ENCODE measurements at places on chromosomes 7 and 10.

GRCh38 chr7:37419496-37419895 lies 29.2 kb downstream of the ELMO1 start:
- DNase-seq = no peak

DNA sequence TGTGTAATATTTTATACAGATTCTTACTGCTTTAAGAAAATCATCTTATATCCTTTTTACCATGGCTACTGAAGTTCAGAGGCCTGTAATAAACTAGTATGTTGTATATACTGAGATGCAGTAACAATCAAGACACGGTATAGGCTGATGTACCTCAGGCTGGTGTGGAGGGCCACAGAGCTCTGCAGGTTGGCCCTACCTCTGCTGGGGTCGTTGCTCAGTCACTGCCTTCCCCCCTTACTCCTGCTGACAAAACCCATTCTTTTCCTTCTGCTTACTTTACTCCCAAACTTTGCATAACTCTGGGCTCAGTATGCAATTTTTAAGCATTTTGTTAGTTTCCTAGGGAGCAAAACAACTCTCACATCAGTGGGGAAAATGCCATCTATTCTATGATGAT lies 200.1 kb upstream of the FOXP2 start:
- DNase-seq = no peak

DNA sequence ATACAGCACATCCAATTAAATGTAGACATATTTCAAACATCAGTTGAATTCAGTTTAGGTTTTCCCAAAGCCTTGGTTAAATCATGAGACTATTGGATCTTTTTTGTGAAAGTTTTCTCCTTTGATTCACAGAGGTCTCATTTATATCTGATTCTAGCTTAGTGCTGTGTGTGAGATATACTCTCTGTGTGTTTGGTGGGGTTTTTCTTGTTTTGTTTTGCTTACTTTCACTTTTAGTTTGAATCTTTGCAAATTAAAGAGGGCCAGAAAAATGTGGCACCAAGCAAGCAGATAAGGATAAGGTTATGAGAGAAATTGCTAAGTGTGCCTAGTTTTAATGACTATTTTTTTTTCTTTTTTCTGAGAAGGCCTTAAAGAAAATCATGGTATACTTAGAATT lies 12.6 kb upstream of the OR6B1 start:
- DNase-seq = no peak

- DNase-seq = no peak
Measured at GRCh38 chr10:15015451-15015850, 28.3 kb upstream of the OLAH start.

DNA sequence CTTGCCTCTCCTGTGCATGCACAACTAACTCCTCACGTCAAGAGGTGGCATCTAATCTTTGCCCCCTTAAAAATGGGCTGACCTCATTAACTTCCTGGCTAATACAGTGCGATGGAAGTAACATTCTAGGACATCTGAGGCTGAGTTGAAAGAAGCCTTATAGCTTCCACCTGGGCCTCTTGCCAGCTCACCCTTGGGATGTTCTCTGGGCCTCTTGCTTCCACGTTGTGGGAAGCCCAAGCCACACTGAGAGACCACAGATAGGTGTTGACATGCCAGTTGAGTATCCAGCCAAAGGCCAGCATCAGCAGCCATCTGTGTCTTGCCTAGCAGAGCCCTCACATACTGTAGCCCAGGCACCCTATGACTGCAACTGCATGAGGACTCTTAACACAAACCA lies 60.8 kb upstream of the GDF10 start:
- DNase-seq = no peak

DNA sequence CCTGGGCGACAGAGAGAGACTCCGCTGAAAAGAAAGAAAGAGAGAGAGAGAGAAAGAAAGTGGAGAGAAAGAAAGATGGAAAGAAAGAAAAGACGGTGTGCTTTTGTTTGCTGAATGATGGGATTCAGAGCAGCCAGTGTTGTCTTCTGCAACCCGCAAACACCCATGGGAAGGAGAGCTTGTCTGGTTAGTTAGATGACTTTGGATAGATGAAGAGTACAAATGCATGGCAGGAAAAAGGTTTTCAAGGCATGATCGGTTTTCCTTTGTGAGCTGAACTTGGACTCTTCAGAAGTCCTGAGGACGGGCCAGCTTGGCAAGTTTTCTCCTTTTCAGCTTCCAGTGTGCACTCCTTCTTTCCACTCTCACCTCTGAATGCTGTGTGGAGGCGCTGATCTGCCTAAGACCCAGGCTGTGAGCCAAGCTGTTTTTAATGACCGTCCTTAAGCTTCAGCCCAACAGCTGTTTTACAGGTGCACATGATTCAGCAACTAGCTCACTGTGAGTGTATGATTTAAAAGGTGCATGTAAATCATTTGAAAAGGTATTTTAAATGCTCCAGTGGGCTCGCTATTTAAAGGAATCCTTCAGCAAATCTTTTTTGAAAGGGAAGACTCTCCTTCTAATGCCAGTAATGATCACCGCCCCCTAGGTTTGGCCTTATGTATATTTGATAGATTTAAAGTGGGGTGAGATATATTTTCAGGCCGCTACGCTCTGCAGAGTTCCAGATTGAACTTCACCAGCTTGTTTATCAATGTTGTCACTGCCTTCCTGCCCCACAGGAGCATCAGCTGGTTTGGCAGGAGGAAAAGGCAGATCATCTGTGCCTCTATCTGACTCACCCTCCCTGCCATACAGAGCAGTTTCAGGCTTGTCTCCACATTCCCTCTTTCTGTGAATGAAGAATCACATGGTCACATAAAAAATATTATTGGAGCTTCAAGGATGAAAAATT lies 115.0 kb downstream of the PLXDC2 start:
- DNase-seq = no peak

GRCh38 chr10:113359655-113360054 lies 193.2 kb upstream of the HABP2 start:
- no peak for DNase-seq

DNA sequence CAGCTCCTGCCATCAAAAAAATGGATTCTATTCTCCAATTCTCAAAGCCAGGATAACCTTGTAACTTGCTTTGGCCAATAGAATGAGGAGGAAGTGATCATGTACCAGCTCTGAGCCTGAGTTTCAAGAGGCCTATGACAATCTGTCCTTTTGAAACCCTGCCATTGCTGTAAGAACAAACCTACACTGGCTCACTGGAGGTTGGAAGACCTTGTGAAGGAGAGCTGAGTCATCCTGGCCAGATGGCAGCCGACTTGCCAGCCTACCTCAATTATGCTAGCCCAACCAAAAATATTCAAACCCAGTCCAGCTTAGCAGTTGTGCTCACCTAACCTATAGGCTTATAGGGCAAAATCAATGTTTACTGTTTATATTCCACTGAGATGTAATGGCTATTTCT lies 93.0 kb downstream of the HGF start:
- DNase-seq = no peak

DNA sequence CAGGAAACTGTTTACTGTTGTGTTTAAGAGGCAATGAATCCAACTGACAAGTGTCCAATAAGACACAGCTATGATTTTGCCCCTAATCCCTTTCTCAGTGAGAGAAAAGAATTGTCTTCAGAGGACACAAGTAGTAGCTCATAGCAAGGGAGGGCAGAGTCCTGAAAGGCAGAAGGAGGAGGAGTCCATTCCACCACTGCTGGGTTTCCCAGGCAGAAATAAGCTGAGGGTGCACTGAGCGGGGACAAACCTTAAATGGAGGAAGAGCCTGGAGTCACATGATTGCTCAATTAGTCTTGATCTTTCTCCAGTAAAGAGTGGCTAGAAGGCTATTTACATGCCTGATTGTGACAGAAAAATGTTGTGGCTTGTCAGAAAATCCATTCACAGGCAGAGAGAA lies 573.8 kb downstream of the POM121L12 start:
- no peak for DNase-seq

GRCh38 chr10:8052341-8052955 lies 2.0 kb upstream of the GATA3 start:
- no peak for DNase-seq

- DNase-seq = no peak
Measured at GRCh38 chr10:37490266-37490665, 364.9 kb downstream of the ANKRD30A start.

DNA sequence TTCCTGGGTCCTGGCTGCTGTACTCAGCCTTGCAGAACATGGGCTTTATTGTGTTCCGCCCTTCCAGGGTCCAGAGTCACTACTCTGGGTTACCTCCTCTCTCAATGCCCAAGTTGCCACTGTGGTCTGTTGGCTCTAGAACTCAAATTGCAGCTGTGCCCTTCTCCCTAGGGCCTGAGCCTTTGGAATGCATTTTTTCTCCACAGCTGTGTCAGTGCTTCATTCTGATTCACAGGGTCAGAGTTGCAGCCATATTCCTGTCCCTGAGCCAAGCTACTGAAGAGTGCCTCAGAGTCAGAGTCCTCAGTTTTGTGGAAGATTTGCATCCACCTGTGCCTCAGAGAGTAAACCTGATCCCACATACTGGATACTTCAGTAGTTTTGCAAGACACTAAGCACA lies 167.5 kb downstream of the ITGB1 start:
- no peak for DNase-seq

DNA sequence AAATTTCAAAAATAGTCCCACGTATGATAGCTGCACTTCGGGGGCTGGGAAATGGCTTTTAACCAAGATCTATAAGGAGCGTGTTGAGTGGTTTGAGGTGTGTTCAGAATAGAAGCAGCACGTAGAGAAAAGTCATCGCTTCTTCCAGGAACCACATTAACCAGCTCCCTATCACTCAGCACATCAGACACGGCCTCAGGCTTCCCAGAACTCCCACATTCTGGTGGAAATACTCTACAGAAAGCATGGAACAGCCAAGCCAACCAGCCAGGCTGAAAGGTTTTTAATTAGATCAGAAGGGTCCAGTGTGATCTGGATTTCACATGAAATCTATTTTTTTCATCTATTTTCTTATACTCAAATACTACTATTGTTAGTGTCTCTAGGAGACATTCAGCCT lies 231.5 kb upstream of the NRP1 start:
- DNase-seq = no peak

GRCh38 chr10:17432723-17433122 lies 21.7 kb downstream of the ST8SIA6 start:
- DNase-seq = no peak

GRCh38 chr10:123480845-123481244 lies 185.3 kb upstream of the GPR26 start:
- no peak for DNase-seq

GRCh38 chr7:142808802-142809583 lies 38.2 kb downstream of the PRSS2 start:
- DNase-seq = peak; percentile 92

DNA sequence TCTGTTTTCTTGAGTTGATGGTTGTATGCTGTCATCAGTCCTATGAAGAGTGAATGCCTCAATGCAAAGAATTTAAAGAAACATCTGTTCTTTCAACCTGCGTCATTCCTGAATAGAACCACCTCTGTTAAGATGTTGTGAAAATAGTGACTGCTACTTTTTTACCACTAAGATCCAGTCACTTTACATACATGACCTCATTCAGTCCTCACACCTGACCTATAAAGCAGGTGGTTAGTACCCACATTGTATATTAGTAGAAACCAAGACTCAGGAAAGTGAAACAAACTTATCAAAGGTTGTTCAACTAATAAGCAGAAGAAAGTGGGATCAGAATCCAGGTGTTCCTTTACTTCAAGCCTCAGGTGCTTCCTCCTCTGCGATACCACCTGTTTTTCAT lies 64.8 kb downstream of the ITGB8 start:
- no peak for DNase-seq

- no peak for DNase-seq
Measured at GRCh38 chr7:122304996-122305421, 459 bp upstream of the FEZF1 start.

DNA sequence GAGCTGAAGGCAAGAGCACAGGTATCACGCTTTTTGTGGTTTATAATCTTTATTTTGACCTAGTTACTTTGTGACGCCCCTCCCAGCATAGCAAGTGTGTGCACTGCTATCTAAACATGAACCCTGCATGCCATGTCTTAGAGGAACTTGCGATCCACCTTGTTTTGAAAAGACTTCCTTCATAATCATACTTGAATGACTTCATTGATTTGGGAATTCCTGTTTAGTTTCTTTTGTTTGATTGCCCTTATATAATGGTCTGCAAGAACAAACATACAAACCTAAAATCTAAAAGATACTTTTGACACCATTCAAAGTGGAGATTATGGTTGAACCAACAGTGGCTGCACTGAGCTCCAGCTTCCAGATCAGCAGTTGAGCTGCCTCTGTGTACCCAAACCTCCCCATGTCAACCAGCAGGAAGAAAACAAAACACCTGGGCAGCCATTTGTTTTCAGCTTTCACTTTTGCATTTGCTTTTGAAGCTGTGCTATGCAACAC lies 132.6 kb downstream of the CELF2 start:
- DNase-seq = peak; percentile 46

DNA sequence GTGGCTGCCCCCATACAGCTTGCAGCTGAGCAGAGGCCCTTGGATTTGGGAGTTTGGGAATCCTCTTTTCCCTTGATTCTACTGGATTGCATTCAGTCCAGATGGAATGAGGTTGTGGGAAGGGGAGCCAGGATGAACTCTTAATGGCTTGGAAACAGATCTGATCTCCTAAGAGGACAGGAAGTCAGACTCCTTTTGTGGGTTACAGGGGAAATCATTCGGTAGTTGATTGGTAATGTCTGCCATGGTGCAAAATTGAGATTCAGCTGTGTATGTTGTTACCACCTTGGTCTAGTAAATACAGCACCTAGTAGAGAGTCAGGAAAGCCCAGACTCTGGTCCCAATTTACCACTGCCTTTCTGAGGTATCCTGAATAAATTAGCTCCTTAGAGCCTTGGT lies 144.2 kb upstream of the TNRC18 start:
- no peak for DNase-seq

- no peak for DNase-seq
Measured at GRCh38 chr10:132616996-132617736, 79.6 kb downstream of the INPP5A start.

- DNase-seq = no peak
Measured at GRCh38 chr10:21754410-21755011, 220.5 kb downstream of the MLLT10 start.

GRCh38 chr10:4033341-4033896 lies 248.4 kb upstream of the KLF6 start:
- DNase-seq = no peak

DNA sequence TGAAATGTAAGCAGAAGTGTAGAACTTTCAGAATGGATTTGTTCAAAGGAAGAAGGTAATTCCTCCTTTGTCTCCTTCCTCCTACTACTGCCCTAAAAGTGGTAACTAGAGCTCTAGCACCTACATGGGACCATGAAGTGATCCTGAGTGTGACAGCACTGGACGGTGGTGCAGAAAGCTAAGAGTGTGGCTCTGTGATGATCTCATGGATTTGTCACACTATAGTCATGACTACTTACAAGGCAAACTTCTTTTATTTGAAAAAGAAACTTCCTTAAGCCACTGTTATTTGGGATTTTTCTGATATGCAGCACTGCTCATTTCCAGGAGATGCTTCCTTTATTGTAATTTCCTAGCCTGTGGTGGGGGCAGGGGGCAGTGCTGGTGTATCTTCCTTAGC lies 5.8 kb upstream of the FHIP2A start:
- DNase-seq = no peak

All from effector memory CD8-positive, alpha-beta T cell (primary cell).